GM19239 (cell line): ENCODE measurements at places on chromosomes 1 and 21.

DNA sequence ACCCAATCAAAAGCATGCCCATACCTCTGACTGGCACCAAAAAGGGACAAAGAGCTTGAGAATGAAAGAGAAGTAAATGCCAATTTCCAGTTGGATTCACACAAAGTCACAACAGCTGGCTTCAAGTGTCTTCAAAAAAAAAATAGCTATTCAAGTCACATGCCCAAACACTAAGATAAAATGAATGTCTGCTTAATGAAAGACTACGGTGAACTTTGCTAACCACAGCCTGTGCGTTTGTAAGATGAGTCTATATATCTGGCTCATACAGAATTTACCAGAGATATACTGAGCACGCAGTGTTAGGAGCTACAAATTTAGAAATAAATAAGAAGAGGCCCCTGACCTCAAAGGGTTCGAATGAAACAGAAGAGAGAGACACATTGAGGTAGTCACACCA is 73.2 kb downstream of the DAB1 start:
- DNase-seq, result no peak

GRCh38 chr1:170192546-170192945 is 46.8 kb downstream of the NTMT2 start:
- DNase-seq, result no peak

- DNase-seq, result no peak
Measured at GRCh38 chr1:150187560-150187931, 37.8 kb downstream of the PLEKHO1 start.

DNA sequence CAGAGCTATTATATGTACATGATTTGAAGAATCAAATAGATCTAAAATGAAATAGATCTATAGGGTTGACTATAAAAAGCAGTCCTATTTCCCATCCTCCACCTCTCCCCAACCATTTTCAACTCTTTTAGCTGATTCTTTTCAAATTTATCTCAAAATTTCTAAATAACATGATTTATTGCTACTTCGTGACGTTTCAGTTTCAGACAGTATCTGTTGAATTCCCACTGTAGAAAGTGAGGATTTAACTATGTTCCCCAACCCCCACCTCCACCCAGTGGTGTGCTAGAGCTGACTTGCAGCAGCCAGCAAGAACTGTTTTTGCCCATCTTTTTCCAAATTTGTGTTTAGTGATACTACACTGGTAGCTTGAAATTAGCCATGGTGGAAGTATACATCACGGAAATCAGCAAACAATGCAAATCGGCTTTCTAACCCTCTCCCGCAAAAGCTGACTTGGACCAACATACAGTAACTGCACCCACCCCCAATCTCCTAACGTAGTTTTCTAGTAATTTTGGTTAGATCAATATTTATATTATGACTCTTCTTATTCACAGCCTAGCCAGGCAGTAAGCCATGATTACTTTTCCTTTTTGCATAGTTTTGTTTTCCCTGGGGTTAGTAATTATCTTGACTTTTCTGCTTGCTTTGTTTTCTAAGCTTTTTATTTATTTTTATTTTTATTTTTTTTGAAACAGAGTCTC is 10.9 kb downstream of the SEMA4A start:
- DNase-seq, result no peak

- DNase-seq, result no peak
Measured at GRCh38 chr1:200724064-200724463, 14.6 kb upstream of the CAMSAP2 start.
